Fibroblast of skin of left quadriceps (primary cell): ENCODE measurements at places on chromosomes 4 and X.

- no peak for DNase-seq
These were observed 174.5 kb downstream of the SMIM20 start for GRCh38 chr4:26088433-26088928.

DNA sequence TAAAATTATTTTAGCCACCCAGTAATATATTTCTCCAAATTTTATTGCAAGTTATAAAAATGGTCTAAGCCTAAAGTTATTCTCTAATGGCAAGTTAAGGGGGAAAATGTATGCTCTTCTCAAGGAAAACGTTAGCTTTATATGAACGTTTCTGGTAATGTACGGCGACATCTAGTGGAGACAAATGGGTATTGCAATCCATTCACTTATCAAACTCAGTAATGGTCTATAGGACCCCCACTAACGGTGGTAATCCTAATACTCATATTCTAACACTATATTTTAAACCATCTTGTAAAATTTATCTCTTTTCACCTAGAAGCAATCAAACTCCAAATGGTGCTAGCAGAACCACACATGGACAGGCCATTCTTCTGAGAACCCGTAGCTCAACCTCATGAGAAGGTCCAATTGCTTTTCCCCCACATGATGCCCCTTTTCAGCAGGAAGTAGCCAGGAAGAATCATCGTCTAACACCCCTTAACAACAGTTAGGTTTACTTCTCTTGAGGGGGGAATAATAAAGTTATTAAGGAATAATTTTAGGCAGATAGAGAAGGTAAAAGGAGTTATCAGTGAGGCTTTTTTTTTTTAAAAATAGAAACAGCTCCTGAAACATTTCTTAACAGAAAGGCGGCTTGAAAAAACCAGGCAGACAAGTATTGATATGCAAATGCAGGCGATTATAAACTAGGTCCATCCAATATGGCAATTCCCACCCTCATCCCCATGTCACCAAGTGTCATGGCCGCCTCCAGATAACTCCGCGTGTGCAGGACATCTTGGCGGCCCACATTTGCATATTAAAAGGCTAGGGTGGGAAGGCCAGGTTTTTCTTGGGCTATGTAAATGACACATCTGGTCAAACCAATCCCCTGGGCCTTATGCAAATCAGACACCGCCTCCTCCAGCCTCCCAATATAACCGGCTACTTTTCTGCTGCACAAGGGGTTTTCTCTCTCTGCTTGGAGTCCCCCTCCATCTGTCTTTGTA lies 35.0 kb downstream of the NUDT11 start:
- DNase-seq: no peak

GRCh38 chr4:182048871-182049270 lies 194.3 kb upstream of the TENM3 start:
- DNase-seq: no peak

GRCh38 chrX:119686087-119686691 lies 6.8 kb downstream of the SEPTIN6 start:
- peak; percentile 48 for DNase-seq
